Nucleus accumbens (tissue), 56 donors: ENCODE measurements at places on chromosomes 2 and 18.

GRCh38 chr2:166901336-166901735, 13.1 kb downstream of the XIRP2 start:
- DNase-seq: no peak

GRCh38 chr18:22558945-22559385, 141.2 kb upstream of the CTAGE1 start:
- no peak for DNase-seq

DNA sequence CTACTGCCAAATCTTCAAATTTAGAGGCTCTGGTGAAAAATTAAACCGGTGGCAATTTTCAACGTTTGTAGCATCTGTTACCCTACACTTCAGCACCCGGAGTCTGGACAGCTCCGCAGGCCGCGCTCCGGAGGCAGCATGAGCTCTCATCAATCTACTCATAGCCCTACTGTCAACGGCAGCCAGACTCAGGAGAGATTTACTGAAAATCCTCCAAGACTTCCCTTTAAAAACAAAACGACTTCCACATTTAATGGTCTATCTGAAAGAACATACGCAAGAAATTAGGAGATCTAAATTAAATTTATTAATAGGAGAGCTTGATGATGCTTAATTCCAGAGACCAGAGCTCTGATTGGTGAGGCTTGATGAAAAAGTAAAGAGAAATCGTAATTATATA, 970 bp upstream of the ADCYAP1 start:
- DNase-seq: no peak

DNA sequence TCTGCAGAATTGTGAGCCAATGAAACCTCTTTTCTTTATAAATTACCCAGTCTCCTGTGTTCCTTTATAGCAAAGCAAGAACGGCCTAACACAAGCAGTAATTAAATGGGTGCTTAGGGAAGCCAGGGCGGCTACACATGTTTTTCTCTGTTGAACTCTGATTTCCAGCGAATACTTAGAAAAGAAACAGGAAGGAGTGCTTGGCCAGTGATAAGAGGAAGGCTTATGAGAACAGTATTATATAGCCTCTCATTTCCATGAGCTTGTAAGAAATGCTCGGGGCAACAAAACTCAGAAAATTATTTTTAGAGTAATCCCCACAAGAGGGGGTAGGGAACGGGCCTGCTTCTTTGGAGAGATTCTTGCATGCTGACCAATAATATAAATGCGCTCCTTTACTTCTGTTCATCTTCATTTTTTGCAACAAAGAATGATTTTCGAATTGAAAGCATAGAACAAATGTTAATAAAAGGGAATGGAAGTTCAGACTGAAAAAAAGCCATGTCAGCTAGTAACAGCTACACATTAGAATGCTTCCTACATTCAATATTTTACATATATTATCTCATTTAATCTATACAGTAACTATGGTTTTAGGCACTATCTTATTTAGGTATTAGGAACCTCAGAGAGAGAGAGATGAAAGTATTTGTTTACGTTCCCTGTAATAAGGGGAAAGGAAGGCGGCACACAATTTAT, 49.7 kb upstream of the CCDC85A start:
- no peak for DNase-seq

DNA sequence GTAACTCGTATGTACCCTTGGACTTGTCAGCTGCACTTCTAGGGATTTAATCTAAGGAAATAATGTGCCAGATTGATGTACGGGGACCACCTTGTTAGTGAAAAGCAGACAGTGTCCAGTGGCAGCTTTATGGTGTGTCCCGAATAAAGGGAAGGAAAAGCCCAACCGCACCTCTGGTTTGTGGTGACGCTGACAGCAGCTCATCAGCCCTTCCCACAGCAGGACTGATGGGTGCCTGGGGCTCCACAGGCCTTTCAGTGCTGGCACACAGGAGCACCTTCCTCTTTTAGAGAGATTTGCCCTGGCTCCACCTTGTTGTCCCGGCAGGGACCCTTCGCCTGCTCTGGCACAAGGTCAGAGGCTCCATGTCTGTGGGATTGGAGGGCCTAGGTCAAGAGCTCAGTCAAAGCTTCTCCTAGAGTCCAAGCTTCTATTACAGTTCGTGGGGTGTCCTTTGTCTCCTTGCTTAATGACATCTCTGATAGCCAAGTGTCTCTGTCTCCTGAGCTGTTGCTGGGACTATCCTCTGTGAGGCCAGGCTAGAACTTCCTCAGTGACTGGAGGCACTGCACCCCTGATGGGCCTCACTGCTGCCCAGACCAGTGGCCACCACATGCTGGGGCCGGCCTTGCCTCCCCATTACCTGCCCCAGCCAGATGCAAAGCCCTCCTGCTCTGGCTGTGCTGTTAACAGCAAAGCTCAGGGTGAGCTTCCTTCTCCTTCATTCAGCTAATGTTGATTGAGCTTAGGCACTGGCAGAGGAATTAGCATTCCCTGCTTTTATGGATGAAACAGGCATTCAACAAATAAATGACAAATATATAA, 33.0 kb upstream of the SCLY start:
- no peak for DNase-seq

DNA sequence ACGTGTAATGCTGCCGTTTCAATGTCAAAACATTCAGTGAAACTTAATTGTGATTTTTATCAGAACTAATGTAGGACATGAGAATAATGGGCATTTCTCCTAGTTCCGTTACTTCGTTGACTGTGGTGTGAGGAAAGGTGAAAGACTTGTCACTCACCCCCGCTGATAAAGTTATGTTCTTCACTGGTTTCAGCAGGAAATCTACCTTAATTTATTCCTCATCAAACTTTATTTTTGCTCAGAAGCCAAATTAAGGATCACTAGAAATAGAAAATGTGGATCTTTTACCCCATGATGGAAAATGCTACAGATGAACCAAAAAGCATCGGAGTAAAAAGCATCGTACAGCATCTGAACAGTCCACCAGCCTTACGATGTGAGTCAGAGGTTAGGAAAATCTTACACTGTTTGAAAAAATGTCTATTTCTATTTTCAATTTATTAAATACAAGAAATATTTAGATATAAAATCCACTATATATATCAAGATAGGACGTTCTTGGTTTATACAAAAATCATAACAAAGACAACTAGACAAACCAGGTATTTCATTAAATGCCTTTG, 1.0 kb upstream of the ROCK1 start:
- DNase-seq: no peak

DNA sequence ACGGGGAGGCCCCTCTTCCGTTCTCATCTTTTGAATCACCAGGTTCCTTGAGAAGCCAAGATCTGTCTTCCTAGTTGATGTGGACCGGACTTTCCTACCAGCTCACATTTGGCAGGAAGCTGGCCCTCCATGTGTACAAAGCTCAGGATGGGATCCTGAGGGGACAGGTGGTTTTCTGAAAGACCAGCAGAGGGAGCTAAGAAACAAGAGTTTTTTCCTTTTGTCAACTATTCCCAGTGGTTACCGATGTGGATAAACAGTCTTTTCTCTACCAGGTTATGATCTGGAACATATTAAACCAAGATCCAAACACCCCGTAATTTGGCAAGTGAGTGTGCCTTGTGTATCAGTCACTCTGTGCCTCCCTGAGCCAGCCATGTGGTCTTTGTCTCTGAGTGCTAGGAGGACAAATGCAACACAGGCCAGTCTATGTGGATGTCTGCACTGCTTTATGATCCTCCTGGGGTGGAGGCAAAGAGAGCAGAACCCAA, 25.1 kb upstream of the ARHGAP25 start:
- no peak for DNase-seq

DNA sequence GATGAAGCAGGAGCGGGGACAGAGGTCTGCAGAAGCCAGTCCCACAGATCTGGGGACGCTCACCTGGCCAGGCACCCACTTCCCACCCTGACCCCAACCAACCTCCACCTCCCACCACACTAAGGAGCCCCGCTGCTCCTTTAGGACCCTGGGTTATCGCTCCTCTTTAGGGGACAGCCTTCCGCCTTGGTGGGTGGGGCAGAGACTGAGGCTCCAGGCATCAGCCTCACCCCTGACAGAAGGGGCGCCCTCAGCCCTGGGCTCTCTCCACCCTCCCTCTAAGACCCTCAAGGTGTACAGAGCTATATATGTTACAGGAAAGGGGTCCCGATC, 33.5 kb upstream of the SLC66A3 start:
- no peak for DNase-seq

DNA sequence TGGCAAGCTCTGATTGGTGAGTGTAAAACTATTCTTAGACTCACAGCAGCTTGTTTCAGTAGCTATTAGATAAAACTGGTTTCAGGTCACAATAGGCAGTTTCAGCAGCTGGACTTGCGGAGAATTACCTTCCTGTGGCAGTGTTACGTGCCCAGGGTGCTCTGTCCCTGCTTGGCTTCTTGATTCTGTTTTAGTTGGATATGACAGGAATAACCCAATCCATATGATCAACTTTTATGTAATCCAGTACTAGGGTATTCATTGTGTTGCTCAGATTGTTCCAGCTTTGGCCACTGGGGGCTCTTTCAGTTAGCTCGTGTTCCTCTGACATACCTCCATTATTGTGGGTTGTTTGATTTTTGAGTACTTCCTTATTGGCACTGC, 43.1 kb downstream of the INPP4A start:
- DNase-seq: no peak

GRCh38 chr2:170651624-170652325, 63.4 kb upstream of the SP5 start:
- DNase-seq: no peak

DNA sequence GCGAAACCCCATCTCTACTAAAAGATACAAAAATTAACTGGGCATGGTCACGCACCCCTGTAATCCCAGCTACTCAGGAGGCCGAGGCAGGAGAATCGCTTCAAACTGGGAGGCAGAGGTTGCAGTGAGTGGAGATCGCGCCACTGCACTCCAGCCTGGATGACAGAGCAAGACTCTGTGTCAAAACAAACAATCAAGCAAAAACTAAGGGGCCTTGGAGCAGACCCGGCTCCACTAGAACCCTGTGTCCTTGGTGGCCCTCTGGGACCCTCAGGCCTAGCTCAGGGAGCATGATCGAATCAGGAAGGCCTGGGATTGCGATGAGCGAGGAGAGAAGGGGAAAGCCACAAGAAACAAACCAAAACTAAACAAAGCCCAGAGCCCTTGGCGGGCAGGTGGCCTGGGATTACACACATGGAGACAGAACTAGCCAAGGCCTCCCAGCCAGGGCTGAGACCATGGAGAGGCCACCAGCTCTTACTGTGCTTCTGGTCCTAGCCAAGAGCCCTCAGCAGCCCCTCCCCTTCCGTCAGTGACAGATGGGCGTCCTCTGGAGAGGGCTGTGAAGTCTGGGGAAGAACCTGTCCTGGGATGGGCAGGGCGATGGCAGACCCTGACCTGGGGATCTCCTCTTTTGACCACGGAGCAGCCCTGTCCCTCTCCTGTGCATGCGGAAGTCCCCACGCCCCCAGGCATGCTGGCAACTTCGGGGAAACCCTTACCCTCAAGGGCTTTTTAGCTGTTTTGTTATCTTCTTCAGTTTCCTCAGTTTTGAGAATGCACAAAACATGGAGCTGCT, 27.4 kb upstream of the CATIP start:
- no peak for DNase-seq

DNA sequence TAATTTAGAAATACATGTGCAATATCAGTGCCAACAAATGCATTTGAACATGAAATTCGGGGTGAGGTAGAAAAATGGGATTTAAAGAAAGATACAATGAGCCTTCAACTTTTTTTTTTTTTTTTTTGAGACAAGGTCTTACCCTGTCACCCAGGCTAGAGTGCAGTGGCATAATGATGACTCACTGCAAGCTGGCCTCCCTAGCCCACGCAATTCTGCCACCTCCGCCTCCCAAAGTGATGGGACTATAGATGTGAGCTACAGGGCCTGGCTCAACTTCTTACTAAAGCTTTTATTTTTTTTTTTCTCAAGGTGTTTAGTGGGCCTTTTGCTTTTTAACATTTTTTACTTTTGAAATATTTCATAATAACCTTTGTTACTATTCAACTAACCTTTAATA, 365.6 kb downstream of the LRRTM4 start:
- no peak for DNase-seq
